ENCODE measurements at places on chromosomes 16 and 17. TPM values are rescaled to one million over a fixed set of nuclear protein-coding genes. Genes with fewer than 3 reads are reported as not detected.

The COL1A1 gene
- 1.4 TPM for total RNA-seq

The DUXB gene
- not detected for total RNA-seq

The KRTAP1-5 gene
- total RNA-seq, result not detected

The MEOX1 gene
- total RNA-seq, result not detected

The BEAN1 gene
- total RNA-seq, result not detected

The DOC2A gene
- 0.63 TPM for total RNA-seq

The ASGR2 gene
- total RNA-seq, result not detected

The RBFOX1 gene
- total RNA-seq, result not detected

The DHRS7C gene
- not detected for total RNA-seq

The TK1 gene
- total RNA-seq, result 137 TPM

The TLCD1 gene
- total RNA-seq, result 28.8 TPM

The PRRT2 gene
- 0.60 TPM for total RNA-seq

The MYO15A gene
- not detected for total RNA-seq

The ADAMTS18 gene
- total RNA-seq, result 0.03 TPM

The KRT15 gene
- 10.9 TPM for total RNA-seq

The SLC5A11 gene
- 0.06 TPM for total RNA-seq

The FZD2 gene
- total RNA-seq, result 9.7 TPM
